ENCODE measurements at places on chromosomes 7 and 10. TPM values are rescaled to one million over a fixed set of nuclear protein-coding genes. Genes with fewer than 3 reads are reported as not detected.
A peak's percentile ranks its signal among the peaks of the same experiment; 100 is the strongest.

GRCh38 chr7:110856704-110857103 lies 234.2 kb upstream of the LRRN3 start:
- no peak for DNase-seq

Gene RASA4
- 20.2 TPM for total RNA-seq

DNA sequence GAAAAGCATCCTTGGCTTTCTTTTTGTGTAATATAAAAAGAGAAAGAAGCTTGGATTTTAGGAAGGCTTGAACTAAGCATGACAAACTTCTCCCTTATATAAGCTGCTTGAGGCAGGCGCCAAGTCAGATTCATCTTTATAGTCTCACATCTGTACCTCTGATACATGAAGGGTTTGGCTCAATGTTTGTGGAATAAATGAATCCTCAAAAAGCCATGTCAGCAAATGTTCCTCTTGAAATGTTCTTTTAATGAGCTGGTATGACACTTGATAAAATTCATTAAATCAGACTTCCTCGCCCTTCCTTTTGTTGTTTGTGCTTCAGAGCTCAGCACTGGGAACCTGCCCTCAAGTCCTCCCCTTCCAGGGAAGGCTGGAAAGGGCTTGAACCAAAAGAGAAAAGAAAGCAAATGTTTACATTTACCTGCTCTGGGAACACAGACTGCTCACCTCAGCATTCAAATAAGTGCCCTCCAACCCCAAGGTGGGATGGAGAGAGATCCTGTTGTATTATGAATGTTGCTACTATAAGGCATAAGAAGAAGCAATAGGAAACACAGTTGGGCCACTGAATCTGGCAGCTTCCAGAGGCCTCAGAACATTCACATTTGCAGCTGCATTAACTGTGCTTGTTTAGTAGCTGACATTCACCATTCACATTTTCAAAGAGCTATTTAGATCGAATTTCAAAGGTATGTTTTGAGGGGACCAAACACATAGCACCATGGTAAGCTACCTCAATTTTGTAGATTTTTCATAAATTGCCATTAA lies 212.6 kb downstream of the CACNA2D1 start:
- DNase-seq = no peak

DNA sequence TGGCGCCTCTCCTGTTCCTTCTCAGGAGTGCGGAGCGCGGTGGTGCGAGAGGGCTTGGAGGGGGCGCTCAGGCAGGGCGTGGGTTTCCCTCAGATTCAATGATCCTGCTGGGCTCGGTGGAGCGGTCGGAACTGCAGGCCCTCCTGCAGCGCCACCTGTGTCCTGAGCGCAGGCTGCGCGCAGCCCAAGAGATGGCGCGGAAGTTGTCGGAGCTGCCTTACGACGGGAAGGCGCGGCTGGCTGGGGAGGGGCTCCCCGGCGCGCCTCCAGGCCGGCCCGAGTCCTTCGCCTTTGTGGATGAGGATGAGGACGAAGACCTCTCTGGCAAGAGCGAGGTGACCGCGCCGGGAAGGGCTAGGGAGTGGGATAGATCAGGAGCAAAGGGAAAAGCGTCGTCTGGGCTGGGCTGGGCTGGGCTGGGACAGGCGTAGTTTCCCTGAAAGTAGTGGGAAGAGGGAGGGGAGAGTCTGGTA lies 17.0 kb downstream of the FAM131B start:
- DNase-seq = peak; percentile 55

Gene HSPA12A
- 0.30 TPM for total RNA-seq

Gene CTAGE8
- 0.49 TPM for total RNA-seq

DNA sequence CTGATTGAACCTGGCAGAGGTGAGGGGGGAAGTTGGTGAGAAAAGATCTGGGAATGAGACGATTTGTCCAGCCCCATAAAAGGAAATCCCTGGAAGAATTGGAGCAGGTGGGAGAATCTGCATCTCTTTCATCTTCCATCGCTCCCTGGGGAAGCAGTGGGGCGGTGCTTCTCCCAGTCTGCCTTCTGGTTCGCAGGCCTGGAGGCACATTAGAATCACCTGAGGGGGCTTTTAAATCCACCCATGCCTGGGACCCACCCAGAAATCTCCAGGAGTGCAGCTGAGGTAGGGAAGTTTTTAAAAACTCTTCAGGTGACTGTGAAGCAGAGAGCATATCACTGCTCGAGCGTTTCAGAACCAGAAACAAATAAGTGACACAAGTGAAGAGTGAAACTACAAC lies 26.7 kb upstream of the SYPL1 start:
- no peak for DNase-seq

Gene EIF5AL1
- total RNA-seq = 0.28 TPM

GRCh38 chr7:94266238-94266644 lies 128.5 kb upstream of the COL1A2 start:
- no peak for DNase-seq

DNA sequence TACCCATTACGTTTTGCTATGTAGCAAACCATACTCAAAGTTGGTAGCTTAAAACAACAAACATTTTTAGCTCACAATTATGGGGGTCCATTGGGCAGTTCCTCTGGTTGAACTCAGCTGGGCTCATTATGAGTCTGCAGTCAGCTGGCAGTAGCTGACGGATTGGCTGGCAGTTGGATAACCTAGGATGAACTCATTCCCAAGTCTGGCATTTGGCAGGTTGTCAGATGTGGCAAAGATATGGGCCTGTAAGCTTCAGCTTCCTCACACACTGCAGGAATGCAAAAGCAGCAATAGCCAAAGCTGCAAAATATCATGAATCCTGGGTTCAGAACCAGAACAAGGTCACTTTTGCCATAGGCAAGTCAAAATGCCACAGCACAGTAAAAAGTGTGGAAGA lies 412.2 kb upstream of the SORCS1 start:
- DNase-seq = no peak

DNA sequence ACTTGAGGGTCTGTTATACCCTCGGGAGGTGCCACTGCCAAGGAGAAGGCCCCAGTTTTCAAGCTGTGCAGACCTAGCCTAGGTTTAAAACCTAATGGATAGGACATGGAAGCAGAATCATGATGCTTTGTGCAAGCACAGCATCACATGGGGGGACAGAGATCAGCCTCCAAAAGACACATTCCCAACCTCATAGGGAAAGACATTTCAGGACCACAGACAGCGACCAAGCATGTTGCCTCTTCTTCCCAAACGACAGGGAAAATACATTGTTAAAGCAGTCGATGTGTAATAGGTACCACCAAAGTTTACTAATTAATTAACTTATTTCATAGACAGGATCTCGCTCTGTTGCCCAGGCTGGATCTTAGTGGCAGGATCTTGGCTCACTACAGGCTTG lies 573.9 kb downstream of the TCERG1L start:
- DNase-seq = no peak

DNA sequence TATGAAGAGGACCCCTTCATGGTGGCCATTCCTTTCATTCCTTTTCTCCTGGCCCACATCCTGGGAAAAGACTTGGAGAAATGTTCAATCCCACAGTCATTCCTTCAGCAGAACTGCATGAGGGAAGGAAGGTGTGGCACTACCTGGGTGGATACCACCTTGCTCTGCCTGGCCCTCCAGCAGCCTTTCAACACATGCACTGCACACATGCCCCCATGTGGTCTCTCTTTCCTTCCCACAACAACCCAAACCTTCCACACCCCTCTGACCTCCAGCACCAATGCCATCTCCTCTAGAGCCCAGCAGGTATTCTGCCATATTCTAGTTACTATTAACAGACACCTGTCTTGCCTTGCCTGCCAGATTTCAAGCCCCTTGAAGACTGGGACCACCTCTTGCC lies 40.5 kb upstream of the AFAP1L2 start:
- DNase-seq = no peak

DNA sequence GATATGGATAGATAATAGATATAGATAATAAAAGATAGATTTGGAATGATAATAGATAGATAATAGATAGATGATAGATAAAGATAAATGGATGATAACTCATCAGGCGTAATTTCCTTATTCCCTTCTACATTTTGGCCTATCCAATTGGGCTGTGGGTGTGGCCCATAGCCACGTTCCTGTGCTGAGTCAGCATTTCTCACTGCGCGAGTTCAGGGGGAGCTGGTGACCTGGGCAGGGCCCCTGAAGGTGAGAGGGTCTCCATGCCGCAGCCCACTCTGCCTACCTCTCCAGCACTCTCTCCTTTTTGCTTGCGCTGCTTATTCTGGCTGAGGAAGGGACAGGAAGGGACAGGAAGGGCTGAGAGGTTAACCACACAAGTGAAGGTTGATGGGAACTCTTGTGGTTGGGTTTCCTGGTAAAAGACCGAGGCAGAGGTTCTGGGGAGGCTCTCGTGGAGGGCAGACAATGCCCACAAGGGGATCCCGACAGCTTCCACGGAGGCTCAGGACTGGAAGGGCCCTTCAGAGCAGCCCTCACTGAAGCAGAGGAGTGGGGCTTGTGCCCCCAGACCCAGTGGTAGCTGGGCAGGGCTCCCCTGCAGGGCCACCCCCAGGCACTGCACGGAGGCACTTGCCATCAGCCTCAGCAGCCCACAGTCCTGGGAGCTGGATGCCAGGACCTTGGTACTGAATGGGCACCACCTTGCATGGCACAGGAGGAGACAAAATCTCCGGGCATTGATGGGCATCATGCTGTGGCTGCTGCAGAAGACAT lies 247.3 kb upstream of the PITRM1 start:
- DNase-seq = no peak

DNA sequence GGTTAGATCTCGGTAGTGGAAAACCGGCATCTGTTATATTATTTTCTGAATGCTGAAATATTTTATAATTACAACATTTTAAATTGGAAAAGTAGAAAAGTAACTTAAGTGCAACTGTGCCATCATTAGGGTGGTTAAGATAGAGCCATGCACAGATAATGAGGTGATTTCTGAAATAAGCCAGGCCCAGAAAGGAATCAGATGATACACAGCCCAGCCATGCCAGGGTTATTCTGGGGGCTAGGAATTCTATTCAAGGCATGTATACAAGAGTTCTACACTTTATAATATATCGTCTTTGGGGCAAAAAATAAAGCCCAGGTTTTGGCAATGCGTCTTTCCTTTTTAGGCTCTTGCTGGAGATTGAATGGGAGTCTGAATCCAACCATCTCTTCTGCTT lies 128.7 kb downstream of the ITGB8 start:
- DNase-seq = no peak

Gene FGL2
- total RNA-seq = not detected

GRCh38 chr10:43903451-43903850 lies 254.8 kb upstream of the ZNF32 start:
- DNase-seq = no peak

- DNase-seq = no peak
Measured at GRCh38 chr10:131678171-131678570, 222.6 kb upstream of the PPP2R2D start.

DNA sequence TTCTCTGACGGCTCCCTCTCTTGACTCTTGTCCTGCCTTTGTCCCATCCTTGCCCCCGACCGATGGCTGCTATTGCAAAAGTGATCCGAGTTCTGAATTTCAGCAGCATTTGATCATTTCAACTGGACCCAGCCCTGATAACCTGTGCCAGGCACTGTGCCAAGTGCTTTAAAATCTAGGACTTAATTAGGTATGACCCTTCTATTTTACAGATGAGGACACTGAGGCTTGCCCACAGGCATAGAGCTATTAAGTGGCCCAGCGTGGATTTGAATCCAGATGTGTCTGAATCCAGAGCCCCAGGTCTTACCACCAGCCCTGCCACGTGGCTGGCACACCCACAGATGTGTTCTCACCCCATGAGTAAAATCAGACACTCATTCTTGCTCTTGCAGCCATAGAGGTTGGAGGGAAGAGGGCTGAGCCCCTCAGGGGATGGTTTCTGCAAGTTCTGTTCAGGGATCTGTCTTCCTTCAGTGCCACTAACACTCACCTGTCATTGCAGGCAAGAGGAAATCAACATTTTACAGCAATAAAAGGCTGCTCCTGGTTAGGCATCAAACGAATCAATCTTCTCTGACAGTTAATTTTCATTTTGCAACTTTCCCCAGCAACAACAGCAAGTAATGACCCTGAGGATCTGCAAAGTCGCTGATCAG lies 101.2 kb downstream of the GRID1 start:
- DNase-seq = no peak

Gene ABCB4
- 0.15 TPM for total RNA-seq

Gene CHN2
- total RNA-seq = 5.0 TPM

Gene AQP1
- 11.6 TPM for total RNA-seq

Gene PRPS1L1
- total RNA-seq = not detected

- no peak for DNase-seq
Measured at GRCh38 chr7:46058086-46058823, 137.2 kb upstream of the IGFBP3 start.

Gene FLNC
- total RNA-seq = 81.8 TPM

- no peak for DNase-seq
Measured at GRCh38 chr7:74173491-74173865, 678 bp upstream of the EIF4H start.

Gene CTAGE15
- not detected for total RNA-seq

DNA sequence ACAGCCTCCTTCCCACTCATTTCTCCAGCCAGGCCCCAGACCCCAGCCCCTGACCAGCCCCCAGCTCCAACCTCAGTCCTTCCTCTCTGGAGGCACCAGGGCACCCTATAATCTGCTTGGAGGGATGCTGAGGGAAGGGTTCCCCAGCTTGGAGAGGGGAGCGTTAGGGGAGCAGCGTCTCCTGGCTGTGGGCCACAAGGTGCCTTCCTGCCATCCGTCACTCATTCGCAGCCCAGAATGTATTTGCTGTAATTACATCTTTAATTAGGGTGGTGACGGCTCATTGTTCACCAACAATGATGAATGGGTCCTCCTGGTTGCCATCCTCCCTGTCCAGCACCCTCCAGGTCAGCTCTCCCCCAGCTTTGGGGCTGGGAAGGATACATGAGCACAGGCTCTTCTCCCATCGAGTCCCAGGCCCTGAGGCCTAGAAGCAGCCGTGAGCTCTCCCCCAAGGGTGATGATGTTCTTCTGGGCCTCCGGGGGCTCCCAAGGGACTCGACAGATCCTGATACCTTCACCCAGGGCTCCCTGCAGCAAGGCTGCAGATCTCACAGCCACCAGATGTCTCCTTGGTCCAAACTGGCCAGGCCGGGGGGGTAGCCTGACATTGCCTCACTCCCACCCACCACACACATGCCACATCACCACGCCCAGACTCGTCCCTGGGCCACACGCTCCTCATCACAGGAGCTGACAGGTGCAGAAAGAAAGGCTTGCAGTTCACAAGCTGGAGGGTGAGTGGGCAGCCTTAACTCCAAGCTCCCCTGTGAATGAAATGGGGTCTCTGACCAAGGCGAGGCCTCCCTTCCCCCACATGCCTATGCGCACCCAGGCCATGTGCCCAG lies 26.8 kb downstream of the POLL start:
- no peak for DNase-seq

Gene PAPOLB
- 0.07 TPM for total RNA-seq

GRCh38 chr7:148727501-148728278 lies 29.0 kb downstream of the CUL1 start:
- DNase-seq = no peak

Gene OR9A2
- total RNA-seq = not detected

Gene MMD2
- total RNA-seq = not detected
